Stimulated activated CD4-positive, alpha-beta T cell treated with anti-CD3 and anti-CD28 coated beads, Interleukin-1b, Interleukin-23, amount 100 ng/mL, for 24 hours (primary cell): ENCODE measurements at places on chromosomes 2 and 18.

- no peak for DNase-seq
Measured at GRCh38 chr2:200417366-200417765, 92.5 kb downstream of the KCTD18 start.

DNA sequence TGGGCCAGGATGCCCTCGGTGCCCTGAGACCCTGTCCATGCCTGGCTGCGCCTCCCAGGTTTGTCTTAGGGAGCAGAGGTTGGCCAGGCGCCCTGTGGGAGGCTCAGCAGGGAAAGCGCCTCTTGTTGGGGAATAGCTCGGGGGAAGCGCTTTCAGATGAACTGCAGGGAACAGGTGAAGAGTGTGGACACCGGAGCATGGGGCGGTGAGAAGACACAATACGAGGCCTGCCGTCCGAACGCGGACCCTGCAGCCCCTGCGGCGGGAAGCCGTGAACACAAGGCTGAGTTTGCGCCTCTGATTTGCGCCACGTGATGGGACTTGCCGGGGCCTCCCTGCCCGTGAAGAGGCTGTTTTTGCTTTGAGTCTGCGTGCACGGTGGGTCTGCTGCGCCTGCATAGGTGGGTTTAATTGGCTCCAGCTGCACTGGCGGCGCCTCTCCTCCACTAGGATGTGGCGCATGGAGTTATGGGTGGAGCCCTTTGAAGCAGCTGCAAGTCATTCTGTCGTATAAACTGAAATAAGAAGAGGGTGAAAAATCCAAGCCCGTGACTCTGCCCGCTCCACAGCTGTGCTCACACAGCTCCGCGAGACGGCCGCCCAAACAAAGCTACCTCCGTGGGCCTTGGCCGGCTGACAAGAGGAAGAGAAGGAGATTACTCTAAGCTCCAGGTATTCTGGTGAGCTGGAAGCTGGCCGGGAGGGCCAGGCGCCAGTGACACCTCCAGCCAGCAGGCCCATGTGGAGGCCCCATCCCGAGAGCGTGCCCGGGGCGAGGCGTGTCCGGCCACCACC, 103.5 kb upstream of the CTDP1 start:
- DNase-seq, result no peak

GRCh38 chr18:2680216-2680792, 24.8 kb downstream of the SMCHD1 start:
- no peak for DNase-seq

DNA sequence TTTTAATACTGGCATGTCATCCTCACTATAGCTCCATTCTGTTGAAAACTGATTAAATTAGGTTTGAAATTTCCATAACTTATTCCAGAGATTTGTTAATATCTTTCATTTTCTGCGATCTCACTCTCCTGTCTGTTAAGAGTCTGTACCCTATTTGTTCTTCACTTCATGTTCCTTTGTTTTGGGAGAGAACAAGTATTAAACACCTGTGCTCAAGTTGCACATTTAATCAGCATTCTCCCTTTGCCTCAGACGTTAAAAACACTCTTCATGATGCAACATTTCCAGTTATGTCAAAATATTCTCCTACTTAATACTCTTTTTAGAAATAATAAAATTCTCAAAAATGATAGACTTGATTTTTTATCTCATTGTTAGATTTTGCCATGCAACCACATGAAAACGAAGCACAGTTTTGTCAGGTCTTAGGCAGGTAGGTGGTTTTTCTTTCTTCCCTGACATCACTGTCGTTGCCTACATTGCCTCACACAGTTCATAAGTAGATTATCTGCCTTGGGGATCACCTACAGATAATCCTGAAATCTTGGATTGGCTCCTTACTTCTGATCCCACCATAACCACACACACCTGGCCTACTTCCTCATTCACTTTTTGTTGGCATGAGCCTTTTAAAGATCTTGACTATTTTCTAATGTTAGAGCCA, 109.9 kb downstream of the GAREM1 start:
- DNase-seq, result no peak

- DNase-seq, result no peak
Measured at GRCh38 chr2:74174909-74175308, 3.8 kb downstream of the MOB1A start.

- DNase-seq, result no peak
Measured at GRCh38 chr2:189854940-189855339, 70.7 kb downstream of the PMS1 start.

GRCh38 chr2:174797781-174798276, 33.6 kb upstream of the CHRNA1 start:
- no peak for DNase-seq

DNA sequence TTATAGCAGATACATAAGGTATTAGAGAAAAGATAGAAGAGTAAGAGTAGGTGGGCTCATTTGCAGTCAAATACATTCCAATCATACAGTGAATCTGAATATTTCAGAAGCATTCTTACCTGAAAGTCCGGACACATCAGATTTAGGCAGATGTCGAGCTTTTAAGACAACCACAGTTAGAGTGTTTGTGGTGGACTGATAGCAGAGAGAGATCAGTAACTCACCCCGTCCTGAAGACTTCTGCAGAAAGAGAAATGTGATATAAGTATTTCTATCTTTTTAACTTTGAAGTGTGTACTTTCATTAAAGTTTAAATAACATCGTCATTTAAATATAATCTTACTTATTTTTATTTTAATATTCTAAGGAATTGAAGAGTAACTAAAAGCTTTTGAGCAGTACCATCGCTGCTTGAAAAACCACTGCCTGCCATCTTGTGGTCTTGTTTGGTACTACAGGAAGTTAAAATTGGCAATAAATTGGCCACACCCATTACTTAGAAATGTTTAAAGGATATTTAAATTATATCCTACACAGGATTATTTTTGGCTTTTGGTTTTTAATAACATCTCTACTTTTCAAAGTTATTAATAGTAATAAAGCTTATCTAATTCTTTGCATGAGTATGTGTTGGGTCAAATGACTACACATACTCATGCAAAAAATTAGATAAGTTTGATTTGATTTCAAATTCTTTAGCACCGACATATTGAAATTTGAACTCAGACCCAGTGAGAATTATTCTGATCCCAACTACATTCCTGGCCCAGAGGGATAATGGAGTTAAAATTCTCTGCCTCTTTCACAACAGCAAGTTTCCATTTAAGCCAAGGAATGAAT, 5.5 kb downstream of the SYT4 start:
- peak; percentile 2 for DNase-seq

DNA sequence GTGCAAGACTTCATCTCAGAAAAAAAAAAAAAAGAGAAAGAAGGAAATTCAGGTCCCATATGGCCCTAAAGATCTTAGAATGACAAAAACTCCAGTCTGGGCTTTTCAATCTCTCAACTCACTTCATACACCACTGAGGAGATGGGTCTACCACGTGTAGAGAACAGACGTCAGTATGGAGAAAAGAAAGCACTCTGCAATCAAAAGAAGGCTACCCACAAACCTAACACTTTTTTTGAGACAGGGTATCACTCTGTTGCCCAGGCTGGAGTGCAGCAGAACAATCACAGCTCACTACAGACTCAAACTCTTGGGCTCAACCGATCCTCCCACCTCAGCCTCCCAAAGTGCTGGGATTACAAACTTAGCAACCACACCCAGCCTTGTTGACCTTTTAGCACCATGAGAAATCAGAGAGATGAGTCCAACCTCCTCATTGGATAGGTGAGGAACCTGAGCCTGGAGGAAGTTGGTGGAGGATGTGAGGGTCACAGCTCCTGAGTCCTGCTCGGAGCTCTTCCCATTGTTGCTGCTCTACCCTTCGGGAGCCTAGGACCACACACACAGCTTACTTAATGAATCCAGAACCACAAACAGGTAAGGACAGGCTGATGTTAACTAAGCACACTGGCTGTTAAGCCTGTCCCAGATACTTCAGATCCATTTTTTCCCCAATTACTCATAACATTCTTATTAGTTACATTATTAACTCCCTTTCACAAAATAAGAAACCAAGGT, 23.7 kb downstream of the TBC1D8 start:
- no peak for DNase-seq

DNA sequence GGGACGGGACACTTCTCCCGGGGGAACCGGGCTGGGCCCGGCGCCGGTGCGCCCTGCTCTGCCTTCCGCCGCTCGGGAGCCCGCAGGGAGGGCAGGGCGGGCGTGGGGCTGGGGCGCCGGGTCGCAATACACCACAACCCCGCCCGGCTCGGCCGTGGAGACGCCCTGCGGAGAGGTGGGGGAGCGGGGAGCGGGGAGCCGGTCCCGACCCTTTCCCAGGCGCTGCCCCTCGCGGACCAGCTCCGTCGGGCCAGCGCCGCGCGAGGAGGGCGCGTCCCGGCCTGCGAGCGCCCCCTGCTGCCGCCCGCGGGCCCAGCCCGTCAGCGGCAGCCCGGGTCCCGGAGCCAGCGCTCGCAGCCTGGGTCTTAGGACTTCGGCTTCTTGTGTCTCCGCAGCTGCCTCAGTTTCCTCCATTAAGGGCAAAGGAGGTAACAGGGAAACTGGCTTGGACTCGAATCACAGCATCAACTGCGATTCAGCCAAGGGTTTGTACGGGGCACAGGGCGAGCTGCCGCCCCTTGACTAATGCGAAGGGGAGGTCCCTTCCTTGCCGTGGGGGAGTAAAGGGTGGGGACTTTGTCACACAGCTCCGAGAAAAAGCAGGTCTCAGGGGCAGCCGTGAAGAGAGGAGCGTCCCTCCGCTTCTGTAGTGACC, 635 bp upstream of the ADRA2B start:
- peak; percentile 41 for DNase-seq

- no peak for DNase-seq
Measured at GRCh38 chr2:156083763-156084493, 248.6 kb downstream of the NR4A2 start.

DNA sequence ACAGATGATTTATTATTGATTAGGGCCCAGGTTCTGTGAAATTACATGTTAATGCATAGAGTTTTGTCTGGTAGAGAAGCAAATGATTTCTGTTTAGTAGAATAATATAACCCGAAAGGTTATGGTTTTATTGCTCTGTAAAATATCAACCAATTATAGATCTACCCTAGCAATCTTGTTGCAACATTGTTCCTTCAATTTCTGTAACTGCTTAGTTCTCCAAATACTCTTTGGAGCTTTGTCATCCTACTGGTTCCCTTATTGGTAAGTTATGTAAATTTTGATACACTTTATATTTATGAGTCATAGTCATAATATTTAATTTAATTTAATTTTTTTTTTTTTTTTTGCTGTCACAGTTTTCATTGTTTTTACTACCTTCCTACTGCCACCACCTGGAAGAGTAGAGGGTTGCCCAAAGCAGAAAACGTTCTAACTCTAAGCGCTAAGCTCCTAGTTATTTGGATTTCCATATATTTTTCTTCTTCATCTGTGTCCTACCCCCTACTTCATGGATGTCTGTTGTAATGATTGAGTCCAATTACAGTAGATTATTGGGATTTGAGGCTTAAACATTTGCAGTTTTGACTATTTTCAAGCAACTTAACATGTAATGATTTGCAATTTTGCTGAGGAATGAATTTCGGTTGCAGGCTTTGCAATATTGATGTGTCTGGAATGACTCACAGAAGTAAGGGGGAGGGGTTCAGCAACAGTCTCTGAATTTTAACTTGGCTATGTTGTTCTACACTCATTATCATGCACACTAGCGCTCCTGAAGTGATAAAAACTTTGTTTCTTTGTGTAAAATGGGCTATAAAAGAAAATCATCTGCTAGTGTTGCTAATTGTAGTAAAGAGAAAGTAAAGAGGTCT, 51.1 kb downstream of the NABP1 start:
- DNase-seq, result no peak

GRCh38 chr2:84908948-84909713, 3.7 kb downstream of the TMSB10 start:
- DNase-seq, result no peak

DNA sequence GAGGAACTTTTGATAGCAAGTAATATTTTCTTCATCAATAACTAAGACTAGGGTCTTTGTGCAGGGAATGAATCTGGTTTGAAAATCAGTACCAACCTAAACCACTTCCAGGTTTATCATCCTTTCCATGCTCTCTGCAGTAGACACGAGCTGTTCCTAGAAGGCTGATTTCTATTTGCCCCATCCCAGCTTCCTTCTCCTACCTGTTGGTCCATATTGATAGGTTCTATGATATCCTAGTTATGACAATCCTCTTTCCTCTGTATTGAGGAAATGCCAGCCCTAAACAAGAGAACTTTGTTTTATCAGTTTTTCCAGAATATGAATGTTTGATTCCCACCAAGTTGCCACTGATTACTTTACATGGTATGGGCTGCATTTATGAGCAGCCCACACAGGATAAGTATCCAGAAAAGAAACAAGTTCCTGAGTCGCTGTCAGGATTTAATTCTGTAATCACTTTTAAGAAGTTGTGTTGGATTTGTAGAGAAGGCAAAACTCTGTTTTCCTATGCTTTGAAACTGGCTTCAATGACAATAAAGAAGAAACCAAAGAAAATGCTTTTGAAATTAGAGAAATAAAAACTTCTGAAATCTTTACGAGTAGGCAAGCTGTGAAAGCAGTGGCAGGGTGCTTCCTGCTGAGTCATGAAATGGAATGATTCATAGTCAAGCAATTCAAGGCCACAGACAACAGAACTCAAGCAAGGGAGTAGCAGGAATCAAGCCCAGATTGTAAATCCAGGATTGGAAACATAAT, 37.3 kb upstream of the TANK start:
- no peak for DNase-seq

DNA sequence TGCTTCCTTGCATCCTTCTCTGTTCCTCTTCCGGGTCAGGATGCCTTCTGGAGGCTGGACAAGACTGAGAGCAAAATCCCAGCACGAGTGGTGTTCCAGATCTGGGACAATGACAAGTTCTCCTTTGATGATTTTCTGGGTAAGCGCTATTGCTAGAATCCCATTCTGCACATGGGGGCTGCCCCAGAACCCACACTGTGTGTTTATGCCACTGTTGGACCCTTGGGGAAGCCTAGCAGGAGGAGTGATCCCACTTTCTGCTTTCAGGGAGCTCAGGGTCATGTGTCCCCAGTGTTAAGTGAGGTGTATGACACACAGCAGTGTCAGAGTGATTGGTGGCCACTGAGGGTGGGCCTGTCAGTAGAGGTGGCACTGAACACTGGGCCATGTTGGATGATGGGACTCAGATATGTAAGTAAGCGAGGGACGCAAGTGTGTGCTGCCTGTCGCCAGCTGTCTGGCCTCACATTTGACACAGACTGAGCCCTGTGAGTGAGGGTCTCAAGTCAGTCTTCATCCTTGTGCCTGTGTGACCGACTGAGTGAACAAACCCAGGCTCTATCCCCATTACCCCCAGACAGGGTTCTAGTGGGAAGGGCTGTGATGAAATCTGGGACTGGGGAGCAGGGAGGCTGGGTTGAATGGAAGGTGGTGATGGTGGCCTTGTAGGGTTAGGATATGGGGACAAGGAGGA, 220.9 kb downstream of the DYSF start:
- DNase-seq, result no peak
